Cardiac muscle cell (in vitro differentiated cells and primary cell): ENCODE measurements at places on chromosomes 2 and 18.

GRCh38 chr2:15787535-15788454 is 152.6 kb upstream of the MYCN start:
- DNase-seq = no peak

GRCh38 chr2:60867848-60868247 is 13.5 kb upstream of the REL start:
- DNase-seq = no peak

GRCh38 chr2:166651991-166652390 is 157.9 kb upstream of the SCN7A start:
- DNase-seq = no peak

DNA sequence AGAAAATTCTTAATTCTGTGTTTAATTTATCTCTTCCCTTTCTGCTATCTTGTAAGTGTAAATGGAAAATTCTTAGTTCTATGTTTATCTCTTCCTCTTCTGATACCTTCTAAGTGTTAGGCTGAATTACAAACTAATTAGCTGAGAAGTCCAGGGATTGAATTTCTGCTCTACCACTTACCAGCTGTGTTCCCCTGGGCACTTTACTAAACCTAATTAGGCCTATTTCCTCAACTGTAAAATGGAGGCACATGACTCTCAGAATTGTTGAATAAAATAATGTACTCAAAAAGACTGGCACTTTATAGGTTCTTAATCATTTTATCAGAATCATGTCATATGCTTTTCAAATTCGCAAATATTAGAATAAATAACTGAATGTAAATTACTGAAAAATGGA is 146.3 kb downstream of the MAP2 start:
- DNase-seq = no peak

GRCh38 chr2:198116756-198117155 is 312.4 kb downstream of the PLCL1 start:
- peak; percentile 44 for DNase-seq

DNA sequence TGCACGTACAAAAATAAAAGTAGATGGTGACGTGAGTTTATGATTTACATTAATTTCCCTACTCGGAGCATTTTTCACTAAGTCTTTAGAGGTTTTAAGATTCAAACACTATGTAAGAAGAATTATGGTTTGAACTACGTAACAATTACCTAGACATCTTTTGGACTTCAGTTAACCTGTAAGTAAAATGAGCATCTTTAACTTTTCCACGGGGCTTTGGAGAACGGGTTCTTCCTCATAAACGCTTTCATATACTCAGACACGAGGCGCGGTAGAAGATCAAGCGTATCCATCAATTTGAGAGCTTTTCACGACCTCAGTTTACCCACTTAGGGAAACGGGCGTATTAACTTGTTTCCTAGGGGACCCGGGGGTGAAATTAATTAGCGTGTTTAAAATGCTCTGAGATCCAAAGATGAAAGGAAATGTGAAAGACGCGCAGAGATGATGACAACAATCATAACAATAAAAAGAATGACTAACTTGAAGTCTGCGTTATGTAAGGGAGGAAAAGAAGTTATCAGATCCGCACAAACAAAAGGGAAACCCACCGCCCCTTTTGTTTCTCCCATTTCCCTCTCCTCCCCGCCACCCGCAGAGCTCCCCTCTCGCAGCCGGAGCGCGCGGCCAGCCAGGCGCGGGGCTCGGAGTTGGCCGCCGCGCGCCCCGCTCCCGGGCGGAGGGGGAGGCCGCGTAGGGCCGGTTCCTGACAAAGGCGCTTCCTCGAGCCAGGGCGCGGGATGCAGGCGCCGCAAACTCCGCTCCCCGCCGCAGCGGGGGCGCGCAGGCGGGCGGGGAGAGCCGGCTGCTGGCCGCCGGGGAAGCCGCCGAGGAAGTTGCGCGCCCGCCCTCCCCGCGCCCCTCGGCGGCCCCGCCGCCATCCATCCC is 807 bp downstream of the PELI1 start:
- DNase-seq = peak; percentile 74

GRCh38 chr2:209383212-209383611 is 40.6 kb upstream of the MAP2 start:
- no peak for DNase-seq

DNA sequence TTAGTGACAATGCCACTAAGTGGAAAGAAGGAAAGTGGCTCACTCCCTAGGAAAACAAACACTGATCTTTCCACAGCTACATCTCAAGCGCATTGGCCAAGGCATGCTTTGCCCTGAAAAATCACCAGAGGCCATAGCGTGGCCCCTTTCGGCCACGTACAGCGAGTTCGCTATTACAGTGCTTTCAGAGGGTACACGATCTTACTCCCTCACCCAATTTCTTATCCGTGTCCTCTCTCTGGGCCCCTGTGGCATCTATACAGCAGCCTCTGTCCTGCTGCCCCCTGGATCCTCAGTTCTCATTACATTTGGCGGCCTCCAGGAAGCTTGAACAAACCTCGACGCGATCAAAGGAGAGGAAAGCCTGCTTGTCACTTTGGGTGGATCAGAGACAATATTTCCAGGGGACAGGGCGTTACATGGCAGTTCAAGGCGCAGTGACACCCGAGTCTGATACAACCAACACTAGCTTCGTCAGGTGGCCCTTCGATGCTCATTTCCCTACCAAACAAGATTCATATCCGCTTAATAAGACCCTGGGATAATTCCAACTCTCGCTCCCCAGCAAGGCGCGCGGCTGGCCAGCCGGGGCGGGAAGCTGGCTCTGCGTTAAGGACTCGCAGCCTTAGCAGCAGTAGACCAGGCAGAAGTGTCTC is 941 bp downstream of the SKOR2 start:
- DNase-seq = no peak
